ENCODE measurements at places on chromosomes 6 and 20.

- DNase-seq: no peak
Observed at GRCh38 chr6:155542036-155542435, 86.4 kb upstream of the NOX3 start.

- DNase-seq: no peak
Observed at GRCh38 chr6:13248053-13248452, 80.3 kb downstream of the TBC1D7 start.

- DNase-seq: no peak
Observed at GRCh38 chr6:158708239-158708638, 58.4 kb downstream of the SYTL3 start.

DNA sequence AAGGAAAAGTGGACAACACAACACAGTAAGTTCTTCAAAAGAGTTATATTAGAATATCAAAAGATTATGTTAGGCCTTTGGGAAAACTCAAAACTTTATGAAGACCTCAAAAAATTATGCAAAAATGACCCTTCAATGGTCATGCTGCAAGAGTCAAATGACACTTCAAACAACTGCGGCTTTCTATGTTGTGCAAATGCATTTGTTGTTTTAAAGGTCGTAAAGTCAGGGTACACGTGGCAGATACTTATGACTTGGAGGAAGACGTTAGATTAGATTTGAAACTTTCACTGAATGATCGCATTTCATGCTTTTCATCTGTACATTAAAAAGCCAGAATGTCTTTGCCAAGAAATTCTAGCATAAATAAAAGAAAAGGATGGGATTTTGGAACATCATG lies 31.4 kb downstream of the BCAS1 start:
- DNase-seq: no peak

DNA sequence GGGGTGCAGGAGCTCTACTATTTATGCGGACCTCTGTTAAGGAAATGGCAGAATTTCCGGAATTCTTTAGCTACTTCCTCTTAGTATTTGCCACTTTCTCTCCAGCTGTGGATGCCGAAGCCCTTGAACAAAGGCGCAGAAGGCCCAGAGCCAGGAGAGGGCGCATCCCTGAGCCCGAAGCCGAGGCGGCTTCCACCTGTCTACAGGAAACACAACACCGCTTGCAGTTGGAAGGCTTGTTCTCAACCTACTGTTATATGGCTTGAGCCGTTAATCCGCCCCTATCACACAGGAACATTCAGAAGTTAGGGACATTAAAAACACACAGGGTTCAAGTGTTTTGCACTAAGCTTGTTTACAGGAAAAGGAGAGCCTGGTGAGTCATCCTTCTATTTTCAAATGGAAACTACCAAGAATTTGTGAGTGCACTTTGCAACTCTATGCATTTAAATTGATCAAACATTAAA lies 417.1 kb downstream of the BCKDHB start:
- DNase-seq: no peak

All from stimulated activated CD8-positive, alpha-beta memory T cell treated with anti-CD3 and anti-CD28 coated beads, Interleukin-7, amount 100 ng/mL, for 1 hour (primary cell).